ENCODE measurements at places on chromosomes 3 and 15.

DNA sequence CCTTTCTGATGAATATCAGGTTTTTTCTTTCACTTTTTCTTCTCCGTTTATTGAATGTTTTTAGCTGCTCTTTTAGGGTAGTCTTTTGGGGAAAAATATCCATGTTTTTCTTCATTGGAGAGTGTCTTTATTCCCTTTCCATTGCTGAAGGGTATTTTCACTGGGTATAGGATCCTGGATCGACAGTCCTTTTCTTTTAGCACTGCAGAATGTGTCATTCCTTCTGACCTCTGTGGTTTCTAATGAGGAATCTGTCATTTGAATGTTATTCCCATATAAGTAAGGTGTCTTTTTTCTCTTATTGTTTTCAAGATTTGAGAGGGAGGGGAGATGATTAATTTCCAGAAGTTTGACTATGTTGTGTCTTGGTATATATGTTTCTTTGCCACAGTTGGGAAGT lies 96.8 kb downstream of the BBX start:
- DNase-seq: no peak

DNA sequence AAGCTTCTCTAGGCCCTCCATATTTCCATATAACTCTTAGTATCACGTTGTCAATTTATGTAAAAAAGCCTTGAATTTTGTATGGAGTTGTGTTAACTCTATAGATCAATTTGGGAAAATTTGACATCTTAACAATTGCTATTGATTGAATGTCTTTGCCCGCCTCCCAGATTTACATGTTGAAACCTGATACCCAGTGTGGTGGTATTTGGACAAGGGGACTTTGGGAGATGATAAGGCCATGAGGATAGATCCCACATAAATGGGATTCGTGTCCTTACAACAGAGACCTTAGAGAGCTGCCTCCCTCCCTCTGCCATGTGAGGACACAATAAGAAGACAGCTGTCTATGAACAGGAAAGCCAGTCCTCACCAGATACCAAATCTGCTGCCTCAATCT lies 21.1 kb upstream of the TNK2 start:
- no peak for DNase-seq

GRCh38 chr3:183490653-183491052 lies 62.2 kb upstream of the MCF2L2 start:
- DNase-seq: no peak

GRCh38 chr3:188526057-188526456 lies 372.1 kb downstream of the LPP start:
- DNase-seq: no peak

DNA sequence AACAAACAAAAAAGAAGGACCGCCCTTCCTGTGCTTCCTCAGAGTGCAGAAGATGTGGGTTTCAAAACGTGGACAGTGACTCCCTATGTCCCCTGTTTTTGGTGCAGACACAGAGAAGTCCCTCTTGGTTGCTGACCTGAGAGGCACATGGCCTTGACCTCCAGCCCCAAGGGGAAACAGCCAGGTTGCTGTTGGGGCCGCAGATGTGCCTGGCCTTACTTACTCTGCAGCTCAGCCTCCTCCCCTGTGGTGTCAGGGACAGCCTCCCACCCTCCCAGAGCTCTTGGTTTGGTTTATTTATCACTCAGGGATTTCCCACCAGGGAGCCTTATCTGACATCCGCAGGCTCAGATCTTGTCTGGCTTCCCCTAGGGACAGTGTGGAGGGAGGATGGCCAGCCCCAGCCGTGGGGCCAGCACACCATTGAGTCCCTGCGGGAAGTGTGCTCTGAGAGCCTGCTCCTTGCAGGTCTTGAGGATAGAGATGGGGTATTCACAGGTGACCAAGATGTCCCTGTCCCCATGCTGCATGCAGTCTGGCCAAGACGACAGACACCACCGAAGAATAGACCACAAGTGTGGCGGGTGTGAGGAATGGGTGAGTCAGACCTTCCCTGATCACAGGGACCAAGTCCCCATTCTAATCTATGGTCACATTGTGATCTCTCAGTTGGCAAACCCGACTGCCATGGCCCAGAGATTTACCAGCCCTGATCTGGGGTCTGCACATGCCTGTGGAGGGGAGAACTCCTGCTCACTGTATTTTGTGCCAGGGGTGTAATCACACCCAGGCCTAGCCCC lies 134.3 kb upstream of the ABHD17C start:
- no peak for DNase-seq

GRCh38 chr15:70222606-70223005 lies 124.9 kb upstream of the TLE3 start:
- DNase-seq: no peak

GRCh38 chr3:82891028-82891427 lies 1129.6 kb upstream of the GBE1 start:
- DNase-seq: no peak

Measured in stimulated activated CD4-positive, alpha-beta T cell treated with anti-CD3 and anti-CD28 coated beads, Interleukin-2, amount 100 ng/mL, for 4 hours (primary cell).